Hippocampal formation (tissue), 2 donors: ENCODE measurements at places on chromosomes 5 and 9.

- no peak for DNase-seq
Observed at GRCh38 chr5:41641621-41642020, 131.2 kb upstream of the PLCXD3 start.

- no peak for DNase-seq
Observed at GRCh38 chr5:134038138-134038537, 33.4 kb upstream of the VDAC1 start.

DNA sequence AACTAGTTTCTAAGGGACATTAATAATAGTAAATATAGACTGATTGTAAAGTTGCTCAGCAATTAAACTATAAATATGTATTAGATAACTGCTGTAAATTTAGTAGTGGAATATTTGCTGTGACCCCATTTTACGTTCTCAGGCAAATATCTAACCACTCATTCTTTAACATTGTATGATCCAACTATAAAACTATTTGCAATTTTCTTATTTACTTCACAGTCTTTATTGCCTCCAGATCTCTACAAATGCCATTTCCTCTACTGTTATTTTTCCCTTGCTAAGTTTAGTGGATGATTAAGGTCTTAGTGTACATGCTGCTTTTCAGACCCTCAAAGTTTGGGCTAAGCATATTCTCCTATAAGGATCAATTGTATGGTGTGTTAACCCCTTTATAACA, 526.2 kb upstream of the ST8SIA4 start:
- DNase-seq, result no peak

DNA sequence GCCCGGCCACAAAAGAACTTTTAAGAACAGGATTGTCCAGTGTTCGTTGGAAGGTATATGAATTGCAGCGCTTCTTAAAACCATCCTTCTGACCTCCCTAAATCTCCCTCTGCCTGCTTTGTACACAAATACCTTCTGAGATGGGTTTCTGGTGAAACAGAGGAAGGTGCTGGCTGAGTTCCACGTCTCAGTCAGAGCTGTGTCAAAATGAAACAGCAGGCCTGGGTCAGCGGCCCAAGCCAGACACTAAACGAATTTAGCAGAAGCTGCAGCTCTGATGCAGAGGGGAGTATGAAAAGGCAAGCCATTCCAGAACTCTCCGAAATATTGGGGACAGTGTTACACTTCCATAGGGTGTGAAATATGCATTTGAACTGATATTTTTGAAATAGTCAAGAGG, 37.8 kb upstream of the CRB2 start:
- DNase-seq, result no peak

DNA sequence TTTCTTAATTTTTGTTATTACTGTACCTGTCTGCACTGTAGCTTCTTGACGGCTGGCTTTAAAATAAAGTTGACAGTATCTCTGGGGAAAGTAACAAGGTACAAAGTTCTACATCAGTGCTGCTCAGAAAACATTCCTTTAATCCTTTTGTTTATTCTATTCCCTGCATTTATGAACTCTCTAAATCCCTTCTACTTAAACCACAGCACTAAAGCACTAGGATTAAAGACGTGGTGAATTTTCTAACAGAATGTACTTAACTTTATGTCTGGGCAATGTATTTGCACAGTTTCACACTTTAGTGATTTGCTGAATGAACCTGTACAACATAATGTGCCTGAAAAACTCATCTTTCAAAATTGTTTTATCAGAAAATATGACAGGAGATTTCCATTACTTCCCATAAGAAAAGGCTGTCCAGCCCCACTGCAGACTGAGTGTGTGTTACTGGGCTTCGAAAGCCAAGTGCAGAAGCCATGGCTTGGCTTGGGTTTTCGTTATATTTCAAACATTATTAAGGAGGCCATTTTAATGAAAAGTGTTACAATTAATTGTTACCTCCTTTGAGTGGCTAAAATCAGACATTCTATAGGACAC, 43.8 kb downstream of the LHFPL2 start:
- no peak for DNase-seq

DNA sequence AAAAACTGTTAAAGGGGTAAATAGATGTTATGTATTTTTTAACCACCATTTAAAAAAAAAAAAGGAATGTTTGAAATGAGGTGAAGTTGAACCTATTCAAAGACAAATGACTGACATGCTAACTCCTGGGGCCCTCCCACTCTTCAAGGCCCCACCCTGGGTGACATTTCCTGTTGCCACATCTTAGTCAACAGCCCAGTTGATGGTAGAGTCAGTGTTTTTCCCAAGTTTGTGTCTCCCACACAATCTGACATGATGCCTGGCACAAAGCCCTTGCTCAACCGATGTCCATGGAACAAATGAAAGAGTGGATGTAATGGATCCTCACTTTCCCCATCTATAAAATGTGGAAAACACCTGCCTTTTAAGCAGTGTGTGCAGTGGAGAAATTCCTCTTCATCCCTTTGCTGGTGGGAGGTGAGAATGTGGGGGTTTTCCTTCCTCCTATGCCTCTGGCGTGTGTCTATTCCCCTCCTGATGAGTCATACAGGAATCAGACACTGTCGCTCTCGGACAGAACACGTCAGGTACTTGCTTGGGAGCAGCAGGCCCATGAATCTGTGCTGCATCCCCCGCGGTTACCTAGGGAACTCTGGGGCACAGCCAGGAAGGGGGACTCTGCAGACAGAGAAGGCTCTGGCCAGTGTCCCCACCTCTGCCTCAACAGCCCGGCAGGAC, 13.7 kb upstream of the ADRA1B start:
- DNase-seq, result no peak

DNA sequence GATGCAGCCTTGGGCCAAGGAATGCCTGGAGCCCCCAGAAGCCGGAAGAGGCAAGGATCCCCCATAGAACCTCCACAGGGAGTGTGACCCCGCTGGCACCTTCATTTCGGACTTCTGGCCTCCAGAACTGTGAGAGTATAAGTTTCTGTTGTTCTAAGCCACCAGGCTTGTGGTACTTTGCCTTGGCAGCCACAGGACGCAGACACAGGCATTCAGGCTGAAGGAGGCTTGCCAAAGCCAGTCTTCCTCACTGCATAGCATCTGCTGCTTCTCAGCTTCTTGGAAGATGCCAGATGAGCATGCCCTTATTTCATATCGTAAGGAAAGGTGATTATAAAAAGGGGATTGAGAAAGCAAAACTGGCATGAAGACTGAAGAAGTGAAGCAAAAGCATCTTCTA, 61.1 kb upstream of the TAS2R1 start:
- no peak for DNase-seq

DNA sequence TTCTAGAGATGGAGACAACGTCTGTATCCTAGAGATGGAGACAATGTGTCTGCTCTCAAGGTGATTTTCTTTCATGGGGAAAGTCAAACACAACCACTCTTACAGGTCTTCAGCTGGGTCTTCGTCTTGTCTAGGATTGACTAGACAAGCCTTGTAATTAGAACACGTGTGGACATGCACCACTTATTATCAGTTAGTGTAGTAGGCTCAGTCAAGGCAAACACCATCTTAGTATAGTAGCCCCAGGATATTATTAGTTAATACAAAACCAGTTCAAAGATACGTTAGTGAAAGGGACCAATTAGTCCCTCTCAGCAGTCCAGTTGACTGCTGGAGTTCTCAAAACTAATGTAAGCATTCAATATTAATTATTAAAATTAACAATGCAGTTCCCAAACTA, 15.1 kb upstream of the CCL28 start:
- DNase-seq, result no peak

- DNase-seq, result no peak
Observed at GRCh38 chr5:93717162-93717561, 24.2 kb downstream of the POU5F2 start.

DNA sequence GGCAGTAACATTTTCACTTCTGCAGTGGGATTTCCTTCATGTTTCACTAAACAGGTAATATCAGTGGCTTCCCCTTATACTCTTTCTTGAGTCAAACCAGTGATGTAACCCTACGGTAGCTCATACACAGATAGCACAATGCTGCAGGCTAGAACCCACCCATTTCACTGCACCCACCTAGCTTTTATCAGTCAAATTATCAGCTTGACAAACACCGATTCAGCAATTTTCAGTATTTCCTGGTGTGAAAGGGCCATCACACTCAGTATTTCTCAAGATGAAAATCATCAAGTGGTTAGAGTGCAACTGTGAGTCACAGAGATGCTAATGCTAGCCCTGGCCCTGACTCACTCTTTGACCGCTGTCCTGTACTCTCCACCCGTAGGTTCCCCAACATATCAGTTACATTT, 242.3 kb upstream of the PTGER4 start:
- DNase-seq, result no peak

DNA sequence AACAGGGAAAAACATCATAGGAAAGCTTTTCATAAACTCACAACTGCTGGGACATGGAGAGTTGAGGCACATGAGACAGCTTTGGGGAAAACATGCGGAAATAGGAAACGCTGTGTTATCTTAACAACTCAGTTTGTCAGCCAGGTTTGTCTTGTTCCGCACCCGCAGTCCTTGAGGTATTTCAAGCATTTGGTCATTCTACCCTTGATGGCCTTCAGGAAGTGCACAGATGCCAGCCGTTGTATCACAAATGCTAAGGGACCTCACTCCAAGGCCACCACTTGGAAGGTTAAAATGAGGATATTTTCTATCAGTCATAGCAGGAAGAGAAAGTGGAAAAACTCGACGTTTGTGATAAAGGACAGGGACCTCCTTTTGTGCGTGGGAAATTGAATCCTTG, 83.8 kb downstream of the TRIO start:
- DNase-seq, result no peak

DNA sequence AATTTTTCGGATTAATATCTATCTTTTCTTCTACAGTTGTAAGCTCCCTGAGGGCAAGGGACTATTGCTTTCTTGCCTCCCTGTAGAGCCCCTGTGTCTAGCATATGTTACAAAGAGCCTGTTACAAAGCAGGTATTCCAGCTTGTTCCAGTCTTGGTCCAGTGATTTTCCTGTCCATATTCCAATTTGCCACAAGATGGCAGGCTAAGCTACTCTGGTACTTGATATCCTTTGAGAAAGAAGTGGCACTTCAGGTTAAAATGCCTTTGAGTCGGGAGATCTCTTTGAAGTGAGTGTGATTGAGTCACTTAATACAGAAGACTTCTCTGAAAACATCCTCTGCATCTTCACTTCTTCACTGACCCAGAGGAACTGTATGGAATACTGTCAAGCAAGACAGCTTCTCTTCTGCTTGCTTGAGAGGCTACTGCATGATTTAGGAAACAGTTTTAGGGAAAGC, 24.5 kb downstream of the CAVIN4 start:
- no peak for DNase-seq

DNA sequence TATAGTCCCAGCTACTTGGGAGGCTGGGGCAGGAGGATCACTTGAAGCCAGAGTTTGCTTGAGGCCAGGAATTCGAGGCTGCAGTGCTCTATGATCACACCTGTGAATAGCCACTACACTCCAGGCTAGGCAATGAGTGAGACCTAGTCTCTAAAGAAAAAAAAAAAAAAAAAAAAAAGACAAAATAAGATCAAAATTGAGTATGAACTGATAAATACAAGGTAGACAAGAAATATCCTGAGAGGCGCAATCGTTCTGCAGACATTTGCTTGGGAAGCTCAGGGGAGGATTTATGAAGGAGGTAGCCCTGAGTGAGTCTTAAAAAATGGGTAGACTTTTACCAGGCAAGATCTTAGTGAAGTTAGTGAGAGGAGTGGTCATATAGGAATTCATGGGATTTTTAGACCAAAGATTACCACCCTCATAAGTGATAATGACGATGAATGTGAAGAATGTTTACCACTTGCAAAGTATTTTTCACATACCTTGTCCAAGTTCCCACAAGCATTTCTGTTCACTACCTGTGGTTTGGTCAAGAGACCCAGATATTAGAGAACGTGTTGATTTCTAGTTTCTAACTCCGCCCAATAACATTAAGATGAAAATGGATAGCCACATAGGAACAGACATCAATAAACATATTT, 4.4 kb downstream of the PDCD1LG2 start:
- no peak for DNase-seq

- no peak for DNase-seq
Observed at GRCh38 chr9:71665247-71665646, 103.1 kb downstream of the CEMIP2 start.

DNA sequence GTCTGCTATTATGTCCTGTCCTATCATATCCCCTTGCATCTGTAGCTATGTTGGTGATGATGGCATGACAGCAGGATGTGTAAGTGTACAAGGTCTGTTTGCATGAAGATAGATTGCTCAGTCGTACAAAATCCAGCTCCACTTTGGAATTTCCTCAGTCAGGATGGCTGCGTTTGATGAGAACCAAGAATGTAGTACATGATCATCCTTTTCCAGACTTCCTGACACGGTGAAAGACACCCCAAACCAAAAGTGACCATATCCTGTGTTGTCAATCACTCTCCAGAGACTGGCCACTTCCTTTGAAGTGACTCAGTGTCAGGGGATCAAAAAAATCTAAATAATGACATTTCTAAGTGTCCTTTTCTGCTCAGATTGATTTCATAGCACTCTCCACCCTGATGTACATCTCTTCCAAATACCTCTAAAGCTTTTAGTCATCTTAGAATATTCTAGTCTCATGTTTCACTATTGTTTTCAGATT, 213.4 kb downstream of the PLK2 start:
- DNase-seq, result no peak

DNA sequence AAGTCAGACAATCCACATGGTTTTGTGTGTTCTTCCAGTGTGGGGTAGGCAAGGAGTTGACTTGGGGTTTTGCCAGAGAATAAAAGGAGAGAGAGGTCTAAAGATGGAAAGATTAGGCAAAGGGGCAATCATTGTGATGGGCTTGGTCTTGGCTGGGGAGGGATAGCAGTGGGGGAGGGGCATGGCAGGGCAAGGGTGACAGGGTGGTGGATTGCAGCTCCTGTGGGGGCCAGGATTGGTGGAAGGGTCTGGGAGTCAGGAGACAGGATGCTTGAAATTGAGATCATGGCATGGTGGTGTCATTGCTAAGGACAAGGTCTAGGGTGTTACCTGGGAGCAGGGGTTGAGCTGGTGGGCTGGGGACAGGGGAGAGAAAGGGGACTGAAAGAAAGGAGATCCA, 57.6 kb downstream of the ZNF618 start:
- no peak for DNase-seq

DNA sequence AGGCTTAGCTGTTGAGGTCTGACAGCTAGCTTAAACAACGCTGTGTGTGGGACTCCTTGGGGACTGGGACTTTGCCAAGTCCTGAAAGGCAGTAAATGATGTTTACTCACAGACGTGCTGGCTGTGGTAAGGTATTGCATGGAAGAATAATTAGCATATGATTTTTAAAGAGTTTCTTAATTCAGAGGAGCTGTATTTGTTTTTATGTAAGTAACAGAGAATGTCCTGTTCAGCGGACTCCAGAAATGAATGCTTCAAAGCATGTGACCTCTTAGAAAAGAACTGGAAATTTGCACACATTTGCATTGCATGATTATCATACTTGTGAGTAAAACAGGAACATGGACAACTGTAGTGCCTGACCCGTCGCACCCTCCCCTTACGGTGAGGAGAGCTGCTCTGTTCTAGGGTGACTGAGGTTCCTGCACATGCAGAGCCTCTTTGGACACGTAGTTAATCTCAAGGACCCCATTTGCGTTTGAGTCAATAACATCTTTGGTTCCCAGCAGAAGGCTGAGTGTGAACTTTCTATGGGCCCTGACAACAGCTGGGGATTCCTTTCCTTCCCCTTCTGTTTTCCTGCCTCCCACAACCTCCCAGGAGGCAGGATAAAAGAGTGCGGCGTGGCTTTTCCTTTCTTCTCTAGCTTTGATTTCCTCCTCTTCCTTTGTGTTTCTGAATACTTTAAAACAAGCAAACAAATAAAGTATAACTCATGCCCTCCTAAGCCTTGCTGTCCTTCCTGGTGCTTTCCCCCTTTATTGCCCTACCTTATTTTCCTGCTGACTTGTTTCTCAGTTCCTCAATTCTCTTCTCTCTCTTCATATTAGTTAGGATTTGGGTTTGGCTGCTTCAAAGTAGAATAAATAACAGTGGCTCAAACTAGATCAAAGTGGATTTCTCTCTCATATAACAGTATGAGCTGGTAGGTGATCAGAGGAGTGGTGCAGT, 157.2 kb upstream of the CD180 start:
- DNase-seq, result no peak
